ENCODE measurements at places on chromosomes 3 and 15. TPM values are rescaled to one million over a fixed set of nuclear protein-coding genes. Genes with fewer than 3 reads are reported as not detected.

The ZKSCAN7 gene
- total RNA-seq, result 5.8 TPM

GRCh38 chr3:133855002-133855370 is 40.7 kb downstream of the RAB6B start:
- no peak for DNase-seq

- DNase-seq, result no peak
Observed at GRCh38 chr3:31777092-31777491, 204.0 kb downstream of the OSBPL10 start.

DNA sequence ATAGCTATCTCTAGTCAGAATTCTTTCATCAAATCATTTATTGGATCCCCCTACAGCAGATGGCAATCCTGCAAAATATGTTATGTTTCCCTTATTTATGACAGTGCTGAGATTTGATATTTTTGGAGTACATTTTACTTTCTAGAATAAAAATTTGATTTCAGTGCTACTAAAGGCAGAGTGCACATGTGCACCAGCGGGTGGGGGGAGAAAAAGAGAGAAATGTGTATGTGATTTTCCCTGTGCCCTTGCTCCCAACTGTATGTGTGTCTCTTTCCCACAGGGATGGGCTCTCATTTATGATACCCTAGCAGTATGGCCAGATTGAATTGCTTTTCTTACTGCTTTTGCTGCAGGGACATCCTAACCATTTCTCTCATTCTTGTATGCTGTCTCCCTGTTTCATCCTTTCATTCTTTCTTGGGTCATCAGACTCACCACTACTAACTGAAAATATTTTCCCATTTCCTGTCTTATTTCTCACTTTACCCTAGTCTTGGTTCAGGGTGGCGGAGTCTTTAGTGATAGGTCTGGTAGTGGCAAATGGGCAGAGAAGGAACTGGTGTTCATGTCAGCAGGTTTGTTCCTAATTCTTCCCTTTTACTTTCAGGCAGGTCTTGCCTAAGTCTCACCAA is 140.7 kb downstream of the TCF12 start:
- DNase-seq, result no peak
